ENCODE measurements at places on chromosomes 13 and 19.

DNA sequence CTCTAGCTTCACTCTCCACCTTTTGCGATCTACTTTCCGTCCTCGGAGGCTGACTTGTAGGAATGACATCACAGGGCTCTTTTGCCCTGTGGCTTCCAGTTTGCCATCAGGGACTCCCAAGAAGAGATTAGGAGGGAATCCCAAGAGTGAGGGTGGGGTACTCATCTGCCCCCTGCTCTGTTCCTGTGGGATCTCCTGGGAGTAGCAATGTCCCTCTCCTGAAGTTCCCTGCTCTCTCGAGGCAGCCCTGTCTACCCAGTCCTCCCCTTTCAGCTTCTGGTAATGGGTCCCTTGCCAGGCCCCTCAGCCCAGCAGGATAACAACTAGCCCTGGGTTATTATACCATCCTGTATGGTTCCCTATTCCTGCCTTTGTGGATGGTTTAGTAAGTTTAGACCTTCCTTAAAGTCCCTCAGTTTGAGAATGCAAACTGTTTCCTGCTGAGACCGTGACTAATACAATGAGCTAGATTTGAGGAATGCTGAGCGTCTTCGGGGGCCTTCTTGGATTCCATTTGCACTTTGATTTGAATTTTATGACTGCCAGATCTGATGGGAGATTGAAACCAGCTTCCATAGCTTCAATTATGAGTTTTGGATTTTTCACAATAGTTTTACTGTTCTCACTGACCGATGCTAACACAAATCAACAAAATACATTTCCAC, 73.7 kb upstream of the IPO5 start:
- ATAC-seq = no peak

- ATAC-seq = no peak
Measured at GRCh38 chr19:49355909-49356353, 6.3 kb downstream of the TEAD2 start.

- ATAC-seq = no peak
Measured at GRCh38 chr19:36436531-36436930, 18.1 kb upstream of the ZFP82 start.

DNA sequence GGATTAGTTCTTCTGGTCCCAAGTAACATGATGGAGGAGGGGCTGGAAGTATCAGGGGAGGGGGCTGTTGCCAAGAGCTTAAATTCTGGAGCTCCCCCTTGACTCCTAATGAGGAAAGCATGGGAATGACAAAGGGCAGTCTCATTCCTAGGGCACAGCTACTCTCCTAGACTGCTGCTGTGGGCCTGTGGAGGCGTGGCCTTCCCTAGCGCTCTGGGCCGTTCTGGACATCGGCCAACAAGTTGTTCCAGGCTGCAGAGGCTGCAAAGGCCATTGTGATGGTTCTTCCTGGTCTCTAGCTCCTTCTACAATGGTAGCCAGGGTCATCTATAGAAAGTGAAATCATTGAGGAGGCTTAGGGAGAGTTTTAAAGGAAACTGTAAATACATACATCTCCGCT, 916.6 kb downstream of the DIAPH3 start:
- ATAC-seq = no peak

DNA sequence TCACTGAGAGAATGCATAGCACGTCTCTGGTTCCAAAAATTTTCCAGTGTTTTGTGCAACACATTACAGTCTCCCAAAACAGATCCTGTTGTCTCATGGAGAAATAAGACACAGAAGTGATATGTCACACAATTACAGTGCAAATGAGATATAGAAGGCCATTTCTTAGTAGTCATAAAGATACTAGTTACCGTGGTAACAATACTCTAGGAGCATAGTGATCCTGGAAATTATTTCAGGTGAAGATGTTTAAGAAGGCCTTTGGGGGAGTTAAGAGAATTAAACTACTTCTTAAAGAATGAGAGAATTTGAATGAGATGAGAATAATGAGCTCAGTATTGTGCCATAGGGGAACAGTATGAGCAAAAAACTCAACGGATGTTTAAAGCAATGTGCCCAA, 628.0 kb upstream of the MIR17HG start:
- no peak for ATAC-seq

GRCh38 chr19:45158503-45159209, 2.1 kb downstream of the NKPD1 start:
- no peak for ATAC-seq

GRCh38 chr13:99334221-99334620, 27.0 kb upstream of the GPR183 start:
- no peak for ATAC-seq

- ATAC-seq = no peak
Measured at GRCh38 chr13:83190020-83190419, 692.3 kb downstream of the SLITRK1 start.

DNA sequence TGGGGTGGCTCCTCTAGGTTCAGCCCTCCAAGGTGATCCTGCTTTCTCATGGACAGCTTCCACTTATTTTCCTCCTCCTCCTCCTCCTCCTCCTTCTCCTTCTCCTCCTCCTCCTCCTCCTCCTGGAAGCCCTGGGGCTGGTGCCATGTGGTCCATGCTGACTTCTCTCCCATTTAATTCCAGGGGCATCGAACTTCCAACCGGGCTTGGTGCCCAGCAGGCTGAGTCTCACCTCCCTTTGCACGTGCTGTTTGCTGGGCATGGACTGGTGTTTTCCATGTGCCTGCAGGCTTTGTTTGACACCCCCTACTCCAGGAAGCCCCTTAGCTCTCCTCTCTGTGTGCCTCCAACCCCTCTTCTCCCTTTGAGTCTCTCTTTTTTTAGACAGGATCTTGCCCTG, 3.7 kb downstream of the MAST3 start:
- no peak for ATAC-seq

- no peak for ATAC-seq
Measured at GRCh38 chr13:99976575-99976974, 5.0 kb upstream of the ZIC5 start.

GRCh38 chr13:19171563-19171962, 10.1 kb downstream of the TUBA3C start:
- ATAC-seq = no peak

DNA sequence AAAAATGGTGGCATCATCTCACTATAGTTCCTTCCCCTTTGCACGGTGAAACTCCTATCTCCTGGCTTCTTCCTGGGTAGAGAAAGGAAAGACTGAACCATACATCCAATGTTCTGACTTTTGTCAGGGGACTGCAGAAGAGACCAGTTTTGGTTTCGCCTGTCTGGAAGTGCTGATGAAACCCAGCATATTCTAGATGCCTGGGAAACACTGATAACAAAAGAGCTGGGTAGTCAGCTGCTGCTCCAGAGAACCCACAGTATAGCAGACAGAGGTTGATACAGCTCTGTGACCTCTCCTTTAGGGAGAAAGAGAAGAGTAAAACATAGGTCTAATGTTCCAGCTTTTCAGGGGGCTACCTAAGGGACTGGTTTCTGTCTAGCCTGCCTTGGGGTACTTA, 695.3 kb downstream of the DIAPH3 start:
- ATAC-seq = no peak

- ATAC-seq = no peak
Measured at GRCh38 chr19:33231511-33231910, 5.9 kb upstream of the SLC7A10 start.

DNA sequence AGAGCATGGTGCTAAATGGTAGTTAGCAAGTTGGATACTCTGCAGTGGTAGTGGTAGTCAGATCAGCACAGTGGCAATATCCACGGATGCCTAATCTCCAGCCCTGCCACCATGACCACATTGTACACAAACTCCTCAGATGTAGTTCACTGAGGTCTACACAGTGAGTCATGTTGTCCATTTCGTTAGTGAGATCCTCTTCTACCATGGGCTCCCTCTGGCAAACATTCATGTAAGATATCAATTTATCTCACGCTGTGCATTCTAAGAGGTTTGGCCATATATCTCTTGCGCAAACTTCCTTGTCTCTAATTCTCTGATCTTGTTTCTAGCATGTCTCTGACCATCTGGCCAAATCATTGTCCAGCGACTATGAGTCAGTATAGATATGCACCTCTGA, 58.2 kb downstream of the POLR1D start:
- ATAC-seq = peak; percentile 12

GRCh38 chr19:11247391-11247790, 8.0 kb downstream of the ANGPTL8 start:
- ATAC-seq = no peak

- ATAC-seq = no peak
Measured at GRCh38 chr19:3361384-3362216, 4.8 kb upstream of the NFIC start.

- no peak for ATAC-seq
Measured at GRCh38 chr13:67042556-67042955, 187.6 kb downstream of the PCDH9 start.

DNA sequence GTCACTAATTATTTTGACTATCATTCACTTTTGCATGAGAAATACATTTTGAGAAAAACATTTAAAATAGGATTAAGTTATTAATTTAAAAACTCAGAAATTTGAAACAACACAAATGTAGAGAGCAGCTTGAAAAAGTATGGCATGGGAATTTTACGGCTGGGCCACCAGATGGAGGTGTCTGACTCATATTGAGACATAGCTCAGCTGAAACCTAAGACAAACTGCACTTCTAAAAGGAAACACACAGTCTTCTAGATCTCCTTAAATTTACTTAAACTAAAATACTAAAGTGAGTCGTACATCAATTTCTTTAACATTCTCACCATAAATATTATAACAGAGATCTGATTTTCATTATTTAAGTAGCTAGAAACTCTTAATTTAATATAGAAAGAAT, 41.9 kb upstream of the POSTN start:
- ATAC-seq = no peak

- ATAC-seq = no peak
Measured at GRCh38 chr13:61466280-61466679, 50.6 kb upstream of the PCDH20 start.

GRCh38 chr13:28744091-28744536, 25.3 kb upstream of the SLC46A3 start:
- no peak for ATAC-seq

GRCh38 chr13:93080587-93080986, 146.0 kb upstream of the GPC6 start:
- no peak for ATAC-seq

DNA sequence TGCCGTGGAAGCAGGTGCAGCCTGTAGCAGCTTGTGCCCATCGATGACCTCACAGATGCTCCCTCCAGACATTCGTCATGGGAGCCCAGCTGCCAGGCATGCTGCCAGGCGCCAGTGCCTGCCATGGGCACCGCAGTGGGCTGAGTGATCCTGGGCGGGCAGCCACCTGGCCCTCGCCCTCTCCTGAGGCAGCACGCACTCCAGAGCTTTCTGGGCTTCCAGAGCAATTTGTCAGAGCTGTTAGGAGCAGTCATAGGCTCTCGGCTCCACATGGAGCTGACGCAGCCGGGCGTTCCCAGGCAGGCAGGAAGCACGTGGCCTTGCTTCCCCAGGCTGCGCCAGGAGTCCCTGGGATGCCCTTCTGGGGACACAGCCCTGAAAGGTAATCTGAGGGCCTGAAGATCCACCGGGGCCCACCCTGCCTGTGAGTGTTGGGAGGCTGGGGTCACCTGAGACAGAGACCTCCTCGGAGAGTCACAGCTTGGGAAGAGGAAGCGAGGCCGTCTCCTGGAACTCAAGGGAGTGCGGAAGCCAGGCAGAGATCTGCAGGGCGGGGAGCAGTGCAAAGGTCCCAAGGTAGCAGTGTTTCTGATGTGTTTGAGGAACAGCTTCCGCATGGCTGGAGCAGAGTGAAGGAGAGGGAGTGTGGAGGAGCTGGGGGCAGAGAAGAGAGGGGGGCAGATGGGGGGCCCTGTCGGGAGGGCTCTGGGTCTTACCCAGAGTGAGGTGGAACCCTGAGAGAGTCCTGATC, 50.6 kb downstream of the DPF1 start:
- no peak for ATAC-seq

GRCh38 chr19:681029-682019, 5.1 kb downstream of the FSTL3 start:
- ATAC-seq = no peak

DNA sequence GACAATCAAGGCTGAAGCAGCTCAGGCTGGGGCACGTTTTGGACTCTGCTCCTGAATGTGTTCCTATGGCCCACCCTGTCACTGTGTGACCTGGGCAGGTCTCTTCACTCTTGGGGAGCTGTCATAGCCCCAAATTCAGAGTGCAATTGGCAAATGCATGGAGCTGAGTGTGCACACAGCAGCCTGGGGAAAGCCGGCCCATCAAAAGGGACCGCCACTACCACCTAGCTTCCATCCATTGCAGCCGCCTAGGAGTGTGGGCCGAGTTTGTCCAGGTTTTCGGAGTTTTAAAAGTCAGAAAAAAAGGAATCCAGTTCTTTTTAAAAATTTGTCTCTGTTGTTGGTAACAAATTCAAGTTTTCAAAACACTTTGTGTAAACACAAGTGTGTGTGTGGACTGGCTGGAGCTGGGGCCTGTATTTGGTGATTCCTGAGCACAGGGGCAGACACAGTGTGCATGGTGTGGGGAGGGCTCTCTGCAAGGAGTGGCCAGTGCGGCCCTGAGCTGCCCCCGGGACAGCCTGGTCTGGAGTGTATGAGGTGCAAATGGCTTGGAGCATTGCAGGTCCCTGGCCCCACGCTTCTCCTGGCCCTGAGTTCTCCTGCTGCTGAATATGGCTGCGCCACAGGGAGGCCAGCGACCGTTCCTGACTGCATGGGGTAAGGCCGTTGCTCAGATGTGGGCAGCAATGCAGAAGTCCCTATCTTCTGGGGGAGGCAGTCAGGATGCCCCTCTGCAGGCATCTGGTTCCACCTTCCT, 13.2 kb upstream of the ZNF536 start:
- no peak for ATAC-seq

DNA sequence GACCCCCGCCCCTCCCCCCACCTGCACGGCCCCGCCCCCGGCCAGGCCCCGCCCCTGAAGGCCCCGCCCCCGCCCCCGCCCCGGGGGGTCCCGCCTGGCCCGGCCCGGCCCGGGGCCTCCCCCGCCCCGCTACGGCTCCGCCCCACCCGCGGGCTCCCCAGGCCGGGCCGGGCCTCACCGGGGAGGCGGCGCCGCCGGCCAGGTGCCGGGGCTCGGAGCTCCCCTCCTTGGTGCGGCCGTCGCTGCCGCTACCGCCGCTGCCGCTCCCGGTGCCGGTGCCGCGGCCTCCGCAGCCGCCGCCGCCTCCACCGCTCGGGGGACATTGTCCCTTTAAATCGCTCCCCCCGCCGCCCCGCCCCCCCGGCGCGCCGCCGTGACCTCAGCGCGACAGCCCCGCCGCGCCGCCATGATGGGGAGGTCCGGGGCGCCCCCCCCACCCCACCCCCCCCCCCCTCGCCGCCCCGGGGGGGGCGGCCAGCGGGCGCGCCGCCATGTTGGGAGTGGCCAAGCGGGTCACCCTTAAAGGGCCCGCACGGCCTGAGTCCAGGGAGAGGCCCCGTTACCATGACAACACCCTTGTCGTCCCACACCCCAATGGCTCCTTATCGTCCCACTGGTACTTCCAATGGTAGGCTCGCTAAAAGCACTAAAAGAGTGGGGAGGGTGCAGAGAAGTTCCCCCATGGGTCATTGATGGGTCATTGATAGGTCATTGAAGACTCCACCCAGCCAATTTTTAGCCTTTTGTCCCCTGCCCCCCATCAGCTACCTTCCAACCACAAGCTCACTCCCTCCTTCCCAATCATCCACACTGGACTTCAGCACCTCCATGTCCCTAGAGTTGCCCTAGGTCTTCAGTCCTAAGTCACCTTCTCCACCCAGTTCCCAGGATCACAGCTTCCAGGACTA, at the start of gene WIZ:
Gene WIZ (minus strand): TSS at position 337 of the 908 bp plus-strand sequence. CDS start 1,649 bp downstream, outside the sequence.
- peak; percentile 66 for ATAC-seq
